NCI-H2081 (cell line): ENCODE measurements at places on chromosomes 6 and 20.

DNA sequence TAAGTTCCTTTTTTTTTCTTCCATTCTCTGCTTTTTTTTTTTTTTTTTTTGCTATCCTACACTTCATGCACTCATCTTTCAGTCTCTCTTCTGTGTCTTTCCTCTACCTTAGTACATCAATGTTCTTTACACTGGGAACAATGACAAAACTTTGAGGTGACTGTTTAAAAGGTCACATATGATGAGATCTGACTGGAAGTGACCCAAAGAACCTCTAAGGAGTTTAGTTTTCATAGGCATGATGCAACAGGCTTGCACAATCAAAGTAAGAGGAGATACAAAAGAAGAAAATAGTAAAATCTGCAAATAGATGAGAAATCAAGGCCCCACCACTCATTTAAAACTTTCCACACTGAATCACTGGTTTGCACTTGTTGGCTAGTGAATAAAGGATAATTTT lies 840.8 kb downstream of the TBC1D32 start:
- no peak for DNase-seq

DNA sequence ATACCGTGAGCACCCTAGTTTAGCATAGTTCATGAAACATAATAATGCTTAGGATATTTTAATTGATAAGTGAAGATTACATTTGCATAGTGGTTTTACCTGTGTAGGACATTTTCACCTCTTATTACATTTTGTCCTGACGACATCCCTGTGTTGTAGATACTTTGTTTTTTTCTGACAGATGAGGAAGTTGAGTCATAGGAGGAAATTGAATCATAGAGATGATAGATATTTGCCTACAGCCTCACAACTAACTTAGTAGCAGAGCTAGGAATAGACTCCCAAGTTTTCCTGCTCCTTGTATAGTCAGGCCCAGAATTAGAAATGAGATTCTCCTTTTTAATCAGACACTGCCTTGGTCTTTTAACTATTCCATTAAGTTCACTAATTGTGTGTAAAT lies 100.5 kb upstream of the SUPT3H start:
- no peak for DNase-seq

- no peak for DNase-seq
These were observed 58.6 kb downstream of the PHACTR3 start for GRCh38 chr20:59662856-59663512.

GRCh38 chr6:145733207-145733606 lies 2.1 kb downstream of the EPM2A start:
- no peak for DNase-seq

- no peak for DNase-seq
These were observed 1.8 kb downstream of the NFKBIE start for GRCh38 chr6:44263354-44264100.

- DNase-seq: no peak
These were observed 14.0 kb downstream of the DCBLD1 start for GRCh38 chr6:117496383-117496990.

GRCh38 chr6:123055256-123055655 lies 59.2 kb downstream of the CLVS2 start:
- DNase-seq: no peak

DNA sequence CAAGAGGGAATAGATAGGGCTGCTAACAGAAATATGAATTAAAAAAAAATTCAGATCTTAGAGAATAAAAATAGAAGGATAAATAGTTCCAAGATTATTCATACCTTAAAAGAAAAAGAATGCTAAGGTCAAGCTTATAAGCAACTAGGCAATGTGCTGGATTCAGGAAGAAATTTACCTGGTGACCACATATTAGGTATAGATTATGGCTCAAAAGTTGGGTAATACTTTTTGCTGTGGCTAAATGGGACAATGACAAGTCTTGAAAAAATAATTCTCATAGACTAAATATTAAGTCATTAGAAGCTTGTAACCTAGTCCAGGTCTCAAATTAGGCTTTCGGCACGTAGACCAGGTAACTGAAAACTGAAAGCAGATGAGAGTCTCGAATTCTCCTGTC lies 17.2 kb downstream of the MAP3K5 start:
- DNase-seq: no peak

GRCh38 chr6:10723567-10723881 lies 654 bp downstream of the TMEM14C start:
- no peak for DNase-seq

GRCh38 chr6:91812596-91813274 lies 1225.9 kb upstream of the MAP3K7 start:
- no peak for DNase-seq

GRCh38 chr6:31158863-31159855 lies 770 bp downstream of the TCF19 start:
- peak; percentile 5 for DNase-seq

GRCh38 chr6:155158030-155158843 lies 105.6 kb upstream of the CLDN20 start:
- peak; percentile 4 for DNase-seq

GRCh38 chr6:158797331-158798310 lies 21.5 kb downstream of the EZR start:
- DNase-seq: no peak

DNA sequence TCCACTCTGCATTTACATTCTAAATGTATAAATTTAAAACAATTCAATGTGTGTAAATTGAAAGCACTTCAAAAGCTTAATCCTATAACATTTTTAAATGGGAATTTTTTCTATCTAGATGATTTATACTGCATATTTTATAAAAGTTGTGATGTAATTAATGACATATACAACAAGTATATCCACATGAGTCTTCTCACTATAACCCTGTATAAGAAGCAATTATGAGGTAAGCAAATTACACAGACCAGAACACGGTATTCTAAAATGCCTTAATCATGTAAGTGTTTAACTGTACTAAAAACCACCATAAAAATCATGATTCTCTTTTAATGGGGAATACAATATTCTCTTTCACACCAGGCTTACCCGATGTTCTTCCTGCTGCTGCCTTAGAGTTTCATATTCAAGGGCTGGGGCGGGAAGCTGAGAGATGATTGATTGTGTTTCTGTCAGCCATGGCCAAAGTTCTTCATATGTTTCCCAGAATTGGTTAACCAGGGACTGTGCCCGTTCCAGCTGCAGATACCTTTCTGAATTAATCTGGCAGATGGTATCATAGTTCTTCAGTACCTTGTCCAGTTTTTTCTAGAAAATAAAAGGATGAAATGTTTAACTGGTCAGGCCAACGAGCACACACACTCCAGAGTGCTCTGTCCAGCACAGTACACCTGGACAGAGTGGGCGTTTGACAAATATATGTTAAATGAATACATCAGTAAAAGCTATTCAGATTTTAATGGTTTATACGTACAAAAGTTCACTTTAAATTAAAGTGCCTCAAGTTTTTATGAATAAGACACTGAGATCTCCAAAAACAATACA lies 127.4 kb downstream of the DST start:
- peak; percentile 57 for DNase-seq

DNA sequence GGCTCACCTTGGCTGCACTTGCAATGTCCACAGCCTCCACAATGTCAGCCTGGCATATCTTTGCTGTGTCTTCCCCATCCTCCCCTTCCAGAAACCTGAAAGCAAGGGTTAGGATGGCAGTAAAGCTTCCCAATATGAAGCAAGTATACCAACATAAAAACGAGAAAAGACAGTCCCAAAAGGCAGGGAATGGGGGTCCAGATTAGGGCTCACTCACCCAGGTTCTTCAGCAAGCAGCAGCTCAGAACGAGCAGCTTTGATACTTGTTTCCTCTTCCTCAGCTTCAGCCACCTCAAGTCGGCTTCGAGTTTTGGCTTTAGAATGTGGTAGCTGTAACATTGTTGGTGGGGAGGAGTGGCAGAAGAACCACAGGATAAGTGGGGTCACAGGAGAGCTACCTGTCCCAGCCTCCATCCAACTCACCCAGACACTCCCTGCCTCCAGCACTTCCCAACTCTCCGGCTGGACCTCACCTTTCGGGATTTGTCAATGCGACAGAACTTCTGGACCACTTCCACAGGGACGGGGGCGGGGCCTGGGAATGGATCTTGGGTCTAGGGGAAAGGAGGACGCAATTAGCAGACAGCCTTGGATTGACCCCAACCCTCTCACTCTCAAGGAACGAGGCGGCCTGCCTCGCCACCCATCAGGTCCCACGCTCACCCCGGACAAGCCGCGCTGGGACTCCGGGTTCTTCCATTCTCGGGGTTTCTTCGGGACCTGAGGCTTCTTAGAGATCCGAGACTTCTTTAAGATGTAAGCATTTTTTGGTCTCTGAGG lies 708 bp downstream of the WDR46 start:
- DNase-seq: no peak

- no peak for DNase-seq
These were observed 234.5 kb downstream of the BMP7 start for GRCh38 chr20:57031867-57032355.

- no peak for DNase-seq
These were observed 106.3 kb downstream of the TBC1D7 start for GRCh38 chr6:13222048-13222447.

DNA sequence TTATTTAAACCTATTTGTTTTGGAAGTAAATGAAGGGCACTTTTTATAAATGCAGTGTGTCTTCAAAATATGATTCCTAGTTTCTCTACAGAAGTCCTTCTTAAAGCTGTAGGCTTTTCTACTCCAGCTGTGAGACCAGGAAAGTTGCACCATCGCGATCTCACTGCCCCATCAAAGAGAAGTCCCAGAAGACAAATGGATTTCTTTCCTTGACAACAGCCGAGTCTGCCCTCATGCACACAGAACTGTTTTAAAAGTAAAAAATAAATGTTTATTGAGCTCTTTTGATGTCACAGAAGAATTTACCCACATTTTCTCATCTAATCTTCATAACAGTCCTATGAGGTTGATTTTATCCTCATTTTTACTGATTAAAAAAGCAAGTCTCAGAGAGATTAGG lies 324.4 kb upstream of the NT5E start:
- DNase-seq: no peak

DNA sequence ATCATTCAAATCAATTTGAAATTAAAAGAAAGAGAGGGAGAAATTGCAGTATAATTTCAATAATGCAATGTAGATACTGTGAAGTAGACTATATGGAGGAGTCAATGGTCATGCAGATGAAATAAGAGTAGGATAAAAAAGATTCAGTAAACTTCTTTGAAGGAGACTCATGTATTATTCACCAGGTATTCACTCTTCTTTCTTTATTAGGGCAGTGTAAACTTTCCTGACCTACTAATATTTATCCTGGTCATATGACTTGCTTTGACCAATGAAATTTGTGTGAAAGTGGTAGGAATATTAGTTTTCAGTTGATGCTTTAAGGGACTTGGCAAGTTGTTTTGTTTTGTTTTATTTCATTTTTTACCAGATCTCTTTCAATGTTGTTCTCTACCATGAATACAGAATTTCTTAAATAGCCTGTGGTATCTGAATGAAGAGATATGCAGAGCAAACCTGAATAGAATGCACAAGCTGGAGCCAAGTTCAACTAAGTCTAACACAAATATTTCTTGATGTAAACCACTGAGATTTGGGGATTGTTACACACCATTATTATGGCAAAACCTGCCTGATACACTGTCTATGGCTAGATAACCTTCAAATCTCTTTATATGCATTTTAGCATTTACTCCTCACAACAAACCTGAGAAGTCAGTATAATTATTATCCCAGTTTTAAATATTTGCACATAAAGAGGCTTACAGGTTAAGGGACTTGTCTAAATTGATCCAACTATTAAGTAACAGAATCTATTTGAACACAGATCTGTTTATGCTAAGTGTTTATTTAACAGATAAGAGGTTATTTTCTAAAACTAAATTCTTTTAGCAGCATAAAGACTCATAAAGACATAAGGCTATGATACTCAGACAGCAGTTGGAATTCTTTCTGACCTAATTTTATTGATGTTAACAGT lies 311.2 kb downstream of the PKHD1 start:
- DNase-seq: no peak

DNA sequence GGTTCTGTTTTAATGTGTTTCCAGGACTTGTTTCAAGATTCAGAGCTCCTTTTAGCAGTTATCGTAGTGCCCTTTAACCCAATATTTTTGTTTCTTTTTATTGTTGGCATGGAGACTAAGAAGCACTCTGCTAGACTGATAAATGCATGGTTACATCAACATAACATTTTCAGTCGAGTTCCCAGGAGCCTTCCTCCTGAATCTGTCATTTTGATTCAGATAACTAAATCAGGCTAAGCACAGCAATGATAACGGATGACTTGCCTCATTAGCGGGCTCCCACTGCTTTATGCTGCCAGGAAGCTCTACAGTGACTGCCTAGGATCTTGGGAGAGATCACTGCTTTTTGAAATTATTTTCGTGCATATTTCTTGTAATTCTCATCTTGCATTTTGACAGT lies 772.8 kb upstream of the GJE1 start:
- DNase-seq: no peak
